ENCODE measurements at places on chromosomes 16 and 17.

DNA sequence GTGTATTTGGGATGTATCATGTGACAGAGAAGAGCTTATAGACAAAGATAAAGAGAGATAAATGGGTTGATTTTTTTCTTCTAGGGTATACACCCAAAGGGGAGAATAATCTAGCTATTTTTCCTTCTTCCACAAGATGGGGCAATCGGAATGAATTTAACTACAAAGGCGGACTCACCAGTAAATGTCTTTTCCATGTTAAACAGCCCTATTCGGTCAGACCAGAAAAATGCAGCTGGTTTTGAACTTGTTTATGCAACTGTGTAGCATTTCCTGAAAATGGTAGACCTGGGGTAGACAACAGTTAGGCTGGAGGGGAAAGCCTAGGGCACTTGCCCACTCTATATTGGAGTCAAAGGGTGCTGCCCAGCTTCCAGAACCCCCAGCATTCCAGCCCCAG, 477.1 kb downstream of the TOX3 start:
- DNase-seq, result no peak

DNA sequence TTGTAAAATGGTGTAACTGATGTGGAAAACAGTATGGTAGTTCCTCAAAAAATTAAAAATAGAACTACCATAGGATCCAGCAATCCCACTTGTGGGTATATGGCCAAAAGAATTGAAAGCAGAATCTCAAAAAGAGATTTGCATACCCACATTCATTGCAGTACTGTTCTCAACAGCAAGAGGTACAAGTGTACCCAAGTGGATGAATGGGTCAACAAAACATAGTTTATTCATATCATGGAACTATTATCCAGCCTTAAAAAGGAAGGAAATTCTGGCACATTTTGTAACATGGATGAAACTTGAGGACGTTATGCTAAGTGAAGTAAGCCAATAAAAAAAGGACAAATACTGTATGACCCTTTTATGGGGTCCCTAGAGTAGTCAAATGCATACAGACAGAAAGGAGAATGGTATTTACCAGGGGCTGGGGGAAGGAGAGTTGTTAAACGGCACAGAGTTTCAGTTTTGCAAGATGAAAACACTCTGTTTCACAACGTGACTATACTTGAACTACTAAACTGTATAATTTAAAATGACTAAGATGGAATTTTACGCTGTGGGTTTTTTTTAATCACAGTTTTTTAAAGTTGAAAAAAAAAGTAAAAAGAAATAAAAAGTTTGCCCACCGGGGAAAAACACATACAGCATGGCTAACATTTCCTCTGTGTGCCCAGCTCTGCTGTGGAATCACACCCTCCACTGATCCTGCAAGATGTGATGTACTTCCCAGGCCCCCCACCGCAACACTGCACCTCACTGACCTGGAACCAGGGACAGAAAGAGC, 6.1 kb downstream of the TVP23A start:
- no peak for DNase-seq

DNA sequence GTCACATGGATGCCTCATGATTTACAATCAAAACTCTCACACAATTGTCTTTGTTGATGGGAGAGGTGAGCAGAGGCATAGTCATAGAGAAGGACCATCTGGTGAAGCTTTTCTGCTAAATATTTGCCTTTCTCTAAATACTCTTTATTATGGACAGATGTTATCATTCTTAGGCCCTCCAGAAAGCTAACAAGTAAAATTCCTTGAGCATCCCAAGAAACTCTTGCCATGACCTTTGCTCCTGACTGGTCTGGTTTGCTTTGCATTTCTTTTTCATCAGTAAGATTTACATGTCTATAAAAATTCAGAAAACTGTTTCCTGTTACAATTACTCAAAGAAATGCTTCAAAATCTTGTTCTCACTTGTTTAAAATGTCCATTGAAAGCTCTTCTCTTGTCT, 1336.6 kb upstream of the CDH8 start:
- no peak for DNase-seq

GRCh38 chr16:85369741-85370528, 243.2 kb upstream of the GSE1 start:
- DNase-seq, result peak; percentile 50

GRCh38 chr17:71613996-71614395, 506.8 kb upstream of the SOX9 start:
- no peak for DNase-seq
